ENCODE measurements at places on chromosomes 2 and 18. TPM values are rescaled to one million over a fixed set of nuclear protein-coding genes. Genes with fewer than 3 reads are reported as not detected.

DNA sequence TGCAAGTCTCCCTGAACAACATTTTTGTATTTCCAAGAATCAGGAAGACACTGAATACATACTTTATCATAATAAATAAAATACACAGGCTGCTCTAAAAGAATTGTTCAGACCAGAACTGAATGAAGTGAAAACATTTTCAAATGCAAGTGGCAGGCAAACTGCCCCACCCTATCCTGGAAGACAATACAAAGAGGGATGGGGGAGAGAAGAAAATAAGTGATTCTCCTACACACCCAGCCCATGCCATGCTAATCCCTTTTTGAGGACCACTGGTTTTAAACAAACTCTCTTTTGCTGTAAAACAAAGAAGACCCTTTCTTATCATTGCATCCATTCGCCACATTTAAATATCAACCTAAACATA lies 95.6 kb downstream of the PID1 start:
- DNase-seq: no peak

- DNase-seq: no peak
Observed at GRCh38 chr2:168120310-168120709, 127.1 kb downstream of the STK39 start.

GRCh38 chr2:136025057-136025973 lies 39.9 kb upstream of the DARS1 start:
- peak; percentile 61 for DNase-seq

- no peak for DNase-seq
Observed at GRCh38 chr18:79485788-79486355, 90.1 kb downstream of the NFATC1 start.

- no peak for DNase-seq
Observed at GRCh38 chr2:182142062-182142461, 156.4 kb downstream of the PPP1R1C start.

DNA sequence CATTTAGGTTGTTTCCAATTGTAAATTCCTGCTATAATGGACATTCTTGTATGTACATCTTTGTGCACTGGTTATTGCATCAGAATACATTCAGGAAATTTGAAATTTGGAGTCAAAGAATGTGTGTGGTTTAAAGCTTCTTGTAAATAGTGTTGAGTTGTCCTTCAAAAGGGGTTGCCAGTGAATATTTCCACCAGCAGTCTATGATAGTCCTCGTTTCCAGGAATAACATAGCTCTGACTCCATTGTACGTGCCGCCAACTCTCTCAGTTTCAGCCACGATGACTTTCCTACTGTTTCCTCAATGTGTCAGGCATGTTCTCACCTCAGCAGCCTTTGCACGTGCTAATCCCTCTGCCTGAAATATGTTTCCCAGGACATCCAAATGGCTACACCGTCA lies 10.9 kb upstream of the HS6ST1 start:
- DNase-seq: no peak

DNA sequence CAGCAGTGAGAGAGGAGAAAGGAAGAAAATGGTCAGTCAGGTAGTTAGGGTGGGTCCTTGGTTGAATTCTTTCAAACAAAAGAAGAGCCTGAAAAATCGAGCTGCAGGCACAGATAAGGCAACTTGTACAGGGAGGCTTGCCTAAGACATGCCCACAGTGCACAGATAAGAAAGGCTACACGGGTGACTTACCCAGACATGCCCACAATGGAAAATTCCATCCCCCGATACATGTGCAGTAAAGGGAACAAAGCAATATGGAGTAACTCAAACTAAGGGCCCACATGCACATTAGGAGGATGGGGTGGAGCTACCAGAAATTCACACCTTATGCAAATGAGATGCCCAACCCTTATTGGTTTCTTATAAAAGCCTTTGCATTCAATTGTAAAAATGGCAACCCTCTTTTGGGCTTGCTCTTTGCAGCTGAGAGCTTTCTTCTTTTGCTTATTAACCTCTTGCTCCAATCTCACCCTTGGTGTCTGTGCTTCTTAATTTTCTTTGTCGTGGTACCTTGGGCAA lies 110.3 kb upstream of the RMP24 start:
- no peak for DNase-seq

- no peak for DNase-seq
Observed at GRCh38 chr2:238728330-238729260, 119.3 kb upstream of the TWIST2 start.

GREB1 gene
- 0.54 TPM for total RNA-seq

PPP1R1C gene
- total RNA-seq: not detected

TMEM163 gene
- total RNA-seq: 0.19 TPM

Measured in activated naive CD8-positive, alpha-beta T cell treated with anti-CD3 and anti-CD28 coated beads, Interleukin-2, amount 10 ng/mL, durations not matched to agents 7 days and 5 days (primary cell).